Renal cortical epithelial cell (primary cell): ENCODE measurements at places on chromosomes 5 and 9. TPM values are rescaled to one million over a fixed set of nuclear protein-coding genes. Genes with fewer than 3 reads are reported as not detected.

The FBLL1 gene
- total RNA-seq = 0.30 and 0.35 TPM in 2 replicates

DNA sequence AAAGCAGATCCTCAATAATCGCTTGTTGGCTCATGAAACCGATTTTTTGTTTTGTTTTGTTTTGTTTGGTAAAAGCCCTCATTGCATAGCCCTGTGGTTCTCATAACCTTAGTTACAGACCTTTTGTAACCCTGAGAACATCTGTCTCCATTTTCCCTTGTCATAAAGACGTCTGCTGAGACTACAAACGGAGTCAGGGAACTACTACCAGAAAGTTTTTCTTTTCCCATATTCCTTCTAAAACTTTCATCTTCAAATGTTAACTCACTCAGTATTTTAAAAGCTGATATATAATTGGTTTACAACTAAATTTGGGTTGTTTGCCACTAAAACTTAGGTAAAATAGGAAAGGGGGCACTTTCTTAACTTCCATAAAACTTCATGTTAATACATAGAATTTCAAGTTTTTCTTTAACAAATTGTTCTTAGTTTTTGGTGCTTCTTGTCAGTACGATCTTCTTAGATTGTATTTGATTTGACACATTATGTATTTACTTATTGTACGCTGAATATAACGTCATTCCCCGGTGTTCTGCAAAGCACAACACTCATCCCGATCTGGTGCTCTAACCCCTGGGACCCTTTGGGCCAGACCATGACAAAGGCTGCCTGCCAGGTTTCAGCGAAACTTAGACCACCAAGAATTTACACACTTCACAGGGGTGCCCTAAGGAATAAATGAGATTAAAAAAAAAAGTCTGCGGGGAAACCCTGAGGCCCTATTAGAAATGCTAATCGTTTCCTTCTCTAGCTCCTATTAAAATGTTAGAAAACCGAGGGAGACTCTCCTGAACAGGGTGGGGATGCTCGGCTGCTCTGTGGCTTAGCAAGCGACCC is 1.1 kb upstream of the ANP32B start:
- no peak for DNase-seq

The ANKRD18A gene
- total RNA-seq = 2.6 and 3.8 TPM in 2 replicates

GRCh38 chr9:71743217-71743705 is 25.1 kb downstream of the CEMIP2 start:
- DNase-seq = no peak

DNA sequence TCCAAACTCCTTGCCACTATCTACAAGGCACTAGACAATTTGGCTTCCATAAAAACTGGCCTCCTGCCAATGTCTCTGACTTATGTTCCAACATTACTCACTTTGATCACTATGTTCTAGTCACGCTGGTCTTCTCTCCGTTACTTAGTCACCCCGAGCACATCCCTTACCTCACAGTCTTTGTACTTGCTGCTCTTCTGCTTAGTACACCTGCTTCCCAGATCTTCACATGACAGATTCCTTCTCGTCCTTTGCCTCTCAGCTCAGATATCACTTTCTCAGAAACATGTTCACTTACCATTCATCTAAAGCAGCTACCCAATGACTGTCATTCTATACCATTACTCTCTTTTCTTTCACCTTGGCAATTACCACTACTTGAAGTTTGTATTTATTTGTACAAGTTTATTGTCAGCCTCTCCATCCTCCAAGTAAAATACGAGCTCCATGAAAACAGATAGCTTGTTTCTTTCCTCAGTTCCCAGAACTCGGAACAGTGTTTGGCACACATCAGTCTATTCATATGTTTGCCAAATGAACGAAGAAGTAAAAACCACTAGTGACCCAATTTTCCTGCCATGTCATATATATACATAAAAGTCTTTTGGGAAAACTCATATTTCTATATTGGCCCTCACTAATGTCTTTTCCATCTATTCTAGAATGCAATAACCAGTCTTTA is 5.9 kb upstream of the SLC22A5 start:
- peak; percentile 94 for DNase-seq

The PTGDS gene
- 0.45 TPM in 1 of 2 replicates, not detected in the other for total RNA-seq

- no peak for DNase-seq
These were observed 69.3 kb downstream of the CRB2 start for GRCh38 chr9:123425261-123425821.

DNA sequence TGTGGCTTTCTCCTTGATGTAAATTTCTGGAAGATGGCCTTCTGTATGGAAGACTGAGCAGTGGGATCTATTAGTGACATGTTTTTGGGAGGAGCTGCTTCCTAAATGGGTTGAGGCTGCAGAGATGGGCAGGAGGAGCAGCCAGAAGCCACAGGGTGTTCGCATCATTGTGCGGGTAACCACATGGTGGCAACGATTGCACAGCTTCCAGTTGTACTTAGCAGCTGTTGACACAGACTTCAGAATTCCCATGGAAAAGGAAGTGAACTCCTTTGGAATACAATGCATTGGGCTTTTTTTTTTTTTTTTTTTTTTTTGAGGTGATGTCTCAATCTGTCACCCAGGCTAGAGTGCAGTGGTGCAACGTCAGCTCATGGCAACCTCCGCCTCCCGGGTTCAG is 297.3 kb downstream of the NR3C1 start:
- peak; percentile 79 for DNase-seq

DNA sequence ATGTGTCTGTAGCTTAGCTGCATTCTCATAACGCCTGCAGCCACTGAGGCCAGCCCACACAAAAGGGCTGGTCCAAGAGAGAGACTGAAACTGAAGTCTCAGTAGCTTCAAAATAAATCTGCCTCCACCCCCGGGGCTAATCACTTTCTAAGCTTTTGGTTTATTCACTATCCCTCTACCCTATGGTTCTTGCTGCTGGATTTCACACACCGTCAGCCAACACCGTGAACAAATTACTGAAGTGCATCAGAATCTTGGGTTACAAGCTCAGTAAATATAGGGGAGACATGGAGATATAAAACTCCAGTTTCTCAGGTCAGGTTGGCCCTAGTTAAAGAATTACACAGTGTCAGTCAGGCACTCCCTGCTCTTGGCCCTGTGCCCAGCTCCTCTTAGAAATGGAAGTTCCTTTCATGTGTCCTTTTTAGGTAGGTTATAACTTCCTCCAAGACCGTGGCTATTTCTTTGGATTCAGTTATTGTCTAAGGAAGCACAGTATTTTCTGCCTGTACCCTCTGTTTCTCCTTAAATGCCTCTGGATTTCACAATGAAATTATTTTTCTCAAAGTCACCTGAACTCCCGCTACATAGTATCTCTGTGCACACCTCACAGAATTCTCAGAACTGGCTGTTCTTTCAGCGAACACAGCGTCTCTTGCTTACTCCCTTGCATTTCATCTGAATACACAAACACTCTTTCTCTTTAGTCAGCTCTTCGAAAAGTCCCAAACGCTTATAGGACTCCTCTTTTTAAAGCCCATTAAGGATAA is 112.5 kb downstream of the FAM174A start:
- peak; percentile 94 for DNase-seq

GRCh38 chr5:76277736-76278135 is 125.3 kb upstream of the IQGAP2 start:
- no peak for DNase-seq

The DMRT2 gene
- total RNA-seq = not detected in 2 replicates

The CCL21 gene
- total RNA-seq = not detected in 2 replicates

GRCh38 chr5:6326776-6327175 is 51.6 kb downstream of the MED10 start:
- DNase-seq = no peak

The CDKN2B-AS1 gene
- 3.9 and 4.7 TPM in 2 replicates for total RNA-seq

GRCh38 chr5:99089822-99090549 is 161.2 kb upstream of the CHD1 start:
- no peak for DNase-seq
